ENCODE measurements at places on chromosomes 1 and 21.
A peak's percentile ranks its signal among the peaks of the same experiment; 100 is the strongest.

DNA sequence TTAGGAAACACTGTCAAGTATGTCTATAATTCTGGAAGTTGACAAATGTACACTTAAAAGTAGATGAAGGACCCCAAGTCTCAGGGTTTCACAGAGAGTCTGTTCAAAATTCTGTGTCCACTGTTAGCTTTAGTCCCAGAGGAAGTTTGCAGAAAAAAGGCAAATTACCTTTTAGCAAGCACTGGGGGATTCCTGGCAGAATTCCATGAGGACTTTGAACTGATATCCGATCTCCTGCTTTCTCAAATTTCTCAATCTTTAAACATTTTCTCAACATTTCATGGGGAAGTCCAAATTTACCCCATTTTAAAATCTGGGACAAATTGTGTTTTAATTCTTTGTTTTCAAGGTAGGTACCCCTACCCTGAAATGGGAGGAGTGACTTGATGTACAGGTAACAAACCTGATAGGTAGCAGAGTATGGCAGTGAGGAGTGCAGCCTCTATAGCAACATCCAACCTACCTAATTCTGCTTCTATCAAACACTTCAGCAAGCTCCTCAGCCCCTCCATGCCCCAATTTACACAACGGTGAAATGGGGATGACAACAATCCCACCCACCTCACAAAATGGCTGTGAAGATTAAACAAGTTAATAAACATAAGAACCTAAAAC, 344.9 kb downstream of the OMA1 start:
- DNase-seq: peak; percentile 12

GRCh38 chr1:94660258-94660657, 118.7 kb upstream of the F3 start:
- no peak for DNase-seq

- DNase-seq: peak; percentile 26
Measured at GRCh38 chr1:172322219-172323061, 98.0 kb upstream of the C1orf105 start.

DNA sequence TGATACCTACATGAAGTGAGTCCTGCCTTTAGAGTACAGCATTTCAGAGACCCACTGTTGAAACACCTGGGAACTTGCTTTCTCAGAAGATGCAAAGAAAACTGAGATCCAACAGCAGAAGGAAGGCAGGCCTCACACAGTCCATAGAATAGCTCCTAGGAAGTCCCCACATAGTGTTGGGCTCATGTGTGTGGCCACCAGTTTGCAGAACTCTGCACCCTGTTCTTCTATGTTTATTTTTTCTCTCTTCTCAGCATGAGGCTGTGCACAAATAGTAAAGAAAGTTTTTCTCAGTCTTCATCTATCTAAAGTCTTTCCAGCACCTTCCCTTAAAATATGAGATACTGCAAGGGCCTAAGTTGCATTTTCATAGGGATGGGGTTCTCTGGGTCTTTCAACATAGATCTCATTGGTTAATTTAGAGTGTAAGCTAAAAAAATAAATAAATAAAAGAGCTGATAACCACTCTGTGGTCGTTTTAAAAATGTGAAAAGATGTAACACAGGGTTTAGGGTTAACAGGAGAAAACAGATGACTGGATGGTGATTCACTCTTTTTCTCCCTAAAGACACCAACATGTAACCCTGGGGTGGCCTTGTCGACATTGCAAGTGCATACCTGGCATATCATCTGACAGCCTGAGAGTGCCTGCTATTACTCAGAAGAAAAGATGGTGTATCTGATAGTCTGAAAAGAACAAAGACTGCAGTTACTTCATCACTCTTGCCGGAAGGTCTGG, 94.6 kb downstream of the ZC3H11B start:
- DNase-seq: no peak

- no peak for DNase-seq
Measured at GRCh38 chr21:15823486-15824150, 93.8 kb downstream of the USP25 start.

DNA sequence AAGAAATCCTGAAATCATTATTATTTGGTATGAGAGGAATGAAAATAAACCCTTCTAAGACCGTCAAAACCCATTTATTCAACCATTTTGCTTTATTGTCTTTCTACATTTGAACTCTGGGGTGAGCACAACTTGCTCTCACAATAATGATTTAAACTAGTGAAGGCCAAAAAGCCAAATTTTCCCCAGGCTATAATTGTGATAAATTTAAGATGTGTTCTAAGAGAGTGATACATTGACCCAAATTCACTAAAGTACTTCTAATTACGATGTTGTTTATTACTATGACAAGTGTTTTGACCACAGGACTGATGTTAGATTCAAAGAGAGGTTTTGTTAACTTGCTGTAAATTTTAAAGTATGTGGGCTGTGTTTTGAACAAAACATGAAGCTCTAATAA, 670.9 kb upstream of the NR5A2 start:
- no peak for DNase-seq

- no peak for DNase-seq
Measured at GRCh38 chr1:43396059-43396458, 6.4 kb downstream of the SZT2 start.

GRCh38 chr21:35372201-35372600, 323.1 kb upstream of the RUNX1 start:
- DNase-seq: no peak

DNA sequence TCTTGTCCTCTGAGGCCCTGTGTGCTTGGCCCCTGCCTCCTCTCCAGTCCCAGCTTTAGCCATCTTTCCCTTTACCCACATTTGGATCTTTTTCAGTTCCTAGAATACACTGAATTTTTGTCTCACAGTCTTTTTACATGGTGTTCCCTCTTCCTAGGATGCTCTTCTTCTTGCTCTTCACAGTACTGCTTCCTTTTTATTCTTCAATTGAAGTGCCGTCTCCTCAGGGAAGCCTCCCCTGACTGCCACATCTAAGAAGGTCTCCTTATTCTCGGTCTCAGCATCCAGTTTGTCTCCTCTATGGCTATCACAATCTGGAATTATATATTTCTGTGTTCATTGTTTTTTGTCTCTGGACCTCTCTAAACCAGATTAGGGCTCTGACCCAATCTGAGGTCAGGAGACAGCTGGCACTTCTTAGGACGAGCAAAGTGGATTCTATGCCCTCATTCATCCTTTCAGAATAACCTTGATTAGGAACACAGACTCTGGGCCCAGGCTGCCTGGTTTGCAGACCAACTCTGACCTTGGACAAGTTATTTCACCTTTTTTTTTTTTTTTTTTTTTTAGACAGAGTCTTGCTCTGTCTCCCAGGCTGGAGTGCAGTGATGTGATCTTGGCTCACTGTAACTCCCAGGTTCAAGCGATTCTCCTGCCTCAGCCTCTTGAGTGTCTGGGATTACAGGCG, 3.2 kb upstream of the FGR start:
- no peak for DNase-seq

DNA sequence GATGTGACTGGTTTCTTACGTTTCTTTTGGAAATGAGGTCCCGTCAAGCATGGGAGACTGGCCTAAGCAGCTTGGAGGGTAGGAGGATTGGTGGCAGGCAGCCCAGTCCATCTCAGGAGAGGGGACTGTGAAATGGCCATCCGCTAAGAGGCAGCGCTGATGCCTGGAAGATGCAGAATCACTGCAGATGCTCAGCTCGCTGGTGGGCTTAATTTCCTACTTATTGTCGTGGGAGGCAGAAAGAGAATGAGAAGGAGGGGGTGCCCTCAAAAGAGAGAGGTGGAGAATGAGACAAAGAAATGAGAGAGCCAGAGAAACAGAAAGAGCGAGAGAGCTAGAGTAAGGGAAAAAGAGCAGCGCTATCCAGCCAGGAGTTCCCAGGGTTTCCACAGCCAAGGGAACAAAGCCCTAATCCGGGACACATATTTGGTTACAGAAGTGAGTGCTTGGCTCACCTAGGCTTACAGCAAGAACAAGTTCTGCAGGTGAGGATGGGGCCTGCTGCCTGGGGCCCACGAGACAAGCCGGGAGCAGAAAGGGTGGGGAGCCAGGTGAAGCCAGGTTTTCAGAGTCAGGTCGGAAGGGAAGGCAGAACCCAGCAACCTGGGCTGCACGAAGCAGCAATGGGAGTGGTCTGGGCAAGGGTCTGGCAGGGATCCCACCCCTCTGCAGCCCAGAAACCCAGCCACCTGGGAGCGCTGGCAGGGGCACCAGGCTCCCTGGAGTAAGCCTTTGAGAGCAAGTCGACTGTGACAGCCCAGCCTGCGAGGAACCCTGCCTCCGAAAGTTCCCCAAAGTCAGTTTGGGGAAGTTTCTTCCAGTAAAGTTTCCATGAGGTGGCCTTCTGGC, 5.8 kb downstream of the ECE1 start:
- no peak for DNase-seq

- peak; percentile 17 for DNase-seq
Measured at GRCh38 chr1:91792489-91793071, 93.4 kb downstream of the TGFBR3 start.

- DNase-seq: no peak
Measured at GRCh38 chr21:36946949-36947356, 19.5 kb downstream of the HLCS start.

DNA sequence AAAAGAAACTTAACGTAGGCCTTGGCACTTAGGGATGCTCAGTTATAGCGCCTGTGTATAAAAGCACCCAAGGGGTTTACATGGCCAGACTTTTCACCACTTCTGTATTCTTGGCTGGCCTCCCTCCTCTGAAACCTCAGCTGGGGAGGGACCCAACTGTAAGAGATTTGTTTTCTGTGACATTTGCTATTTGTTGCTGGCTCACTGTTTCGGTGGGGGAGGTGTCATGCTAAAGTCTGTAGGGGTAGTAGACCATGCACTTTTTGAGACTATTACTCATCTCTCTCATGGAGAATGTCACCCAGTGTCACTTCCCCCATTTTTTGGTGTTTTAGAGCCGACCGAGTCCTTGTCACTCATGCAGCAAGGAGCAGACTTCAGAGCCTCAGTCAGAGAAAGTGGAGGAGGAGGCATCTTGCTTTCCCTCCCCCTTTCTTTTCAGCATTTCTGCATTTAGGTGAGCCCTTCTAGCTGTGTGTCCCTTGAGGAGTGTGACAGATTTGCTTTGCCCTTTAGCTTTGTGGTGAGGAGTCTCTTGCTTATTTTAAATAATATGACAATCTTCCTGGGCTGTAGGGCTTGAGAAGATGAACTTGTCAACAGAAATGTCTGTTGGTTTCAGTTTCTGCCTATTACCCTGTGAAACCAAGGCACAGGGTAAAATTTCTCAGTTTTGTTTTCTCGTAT, 160.1 kb downstream of the FASLG start:
- DNase-seq: no peak

DNA sequence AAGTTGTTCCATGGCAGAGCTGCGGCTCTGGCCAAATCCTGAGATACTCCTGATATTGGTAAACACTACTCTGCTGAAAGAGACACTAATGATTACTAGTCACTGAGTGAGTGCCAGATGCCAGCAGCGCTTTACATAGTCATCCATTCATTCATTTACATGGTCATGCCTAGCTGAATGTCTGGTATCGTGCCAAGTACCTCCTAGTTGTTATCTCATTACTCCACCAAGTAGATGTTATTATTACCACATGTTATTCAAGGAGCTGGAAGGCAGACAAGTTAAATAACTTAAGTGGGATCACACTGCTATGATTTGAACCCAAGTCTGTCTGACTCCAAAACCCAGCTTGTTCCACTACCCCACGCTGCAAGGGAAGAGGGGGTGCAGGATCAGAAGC, 4.7 kb downstream of the OLFML2B start:
- peak; percentile 95 for DNase-seq

GRCh38 chr1:84991097-84991920, 5.6 kb downstream of the MCOLN2 start:
- no peak for DNase-seq

GRCh38 chr1:51565009-51565408, 45.9 kb upstream of the EPS15 start:
- no peak for DNase-seq

- peak; percentile 39 for DNase-seq
Measured at GRCh38 chr1:195934817-195935553, 673.3 kb downstream of the KCNT2 start.

DNA sequence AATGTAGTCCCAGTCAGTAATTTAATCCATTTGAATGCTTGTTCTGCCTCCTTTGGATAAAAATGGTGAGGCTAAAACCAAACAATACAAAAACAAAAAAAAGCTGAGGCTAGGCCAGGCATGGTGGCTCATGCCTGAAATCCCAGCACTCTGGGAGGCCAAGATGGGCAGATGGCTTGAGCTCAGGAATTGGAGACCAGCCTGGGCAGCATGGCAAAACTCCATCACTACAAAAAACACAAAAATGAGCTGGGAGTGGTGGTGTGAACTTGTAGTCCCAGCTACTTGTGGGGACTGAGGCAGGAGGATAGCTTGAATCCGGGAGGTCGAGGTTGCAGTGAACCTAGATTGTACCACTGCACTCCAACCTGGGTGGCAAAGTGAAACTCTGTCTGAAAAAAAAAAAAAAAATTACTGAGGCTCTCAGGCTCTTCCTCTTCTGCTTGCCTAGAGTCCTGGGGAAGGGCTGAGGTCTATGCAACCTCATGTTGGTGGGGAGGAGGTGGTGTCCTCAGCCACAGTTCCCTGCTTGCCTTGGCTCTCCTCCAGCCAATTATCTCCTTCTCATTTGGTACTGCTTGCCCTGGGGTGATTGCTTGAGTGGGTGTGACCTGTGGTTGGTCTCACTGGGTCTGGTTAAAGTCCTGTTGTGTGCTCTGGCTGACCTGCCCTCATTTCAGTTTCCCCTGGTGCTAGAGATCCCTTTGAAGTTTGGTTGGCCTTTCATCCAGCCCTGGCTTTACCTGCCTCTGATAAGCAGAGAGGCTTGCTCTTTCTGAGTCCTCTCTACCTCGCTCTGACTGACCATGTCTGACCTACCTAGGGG, 20.9 kb downstream of the S1PR1 start:
- DNase-seq: no peak

DNA sequence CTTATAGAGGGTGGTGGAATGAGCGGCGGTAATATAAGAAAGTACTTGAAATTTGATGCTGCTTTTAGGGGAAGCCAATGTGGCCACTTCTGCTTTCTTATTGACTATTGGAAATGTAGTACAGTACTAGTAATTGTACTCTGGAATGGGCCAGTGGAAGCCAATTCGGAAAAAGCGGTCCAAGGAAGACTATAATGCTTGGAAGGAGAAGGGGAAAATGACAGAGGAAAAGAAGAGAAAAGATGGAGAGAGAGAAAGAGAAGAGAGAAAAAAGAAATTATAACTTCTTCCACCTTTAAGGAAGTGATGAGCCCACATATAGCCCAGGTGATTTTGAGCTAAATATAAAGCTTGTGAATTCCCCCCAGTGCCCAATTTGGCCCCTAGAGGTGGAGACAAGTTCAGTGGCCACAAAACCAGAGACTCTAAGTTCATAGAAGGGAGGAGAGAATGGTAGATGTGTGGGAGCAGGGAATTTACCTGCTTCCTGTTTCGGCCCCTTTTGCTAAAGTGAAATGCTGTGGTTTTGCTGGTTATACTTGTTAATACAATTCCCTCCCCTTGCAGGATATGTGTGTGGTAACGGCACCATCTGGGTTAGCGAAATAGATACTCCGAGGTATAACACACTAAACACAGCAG, 35.7 kb upstream of the DUSP10 start:
- no peak for DNase-seq

- DNase-seq: no peak
Measured at GRCh38 chr1:166956872-166957271, 18.5 kb downstream of the ILDR2 start.

DNA sequence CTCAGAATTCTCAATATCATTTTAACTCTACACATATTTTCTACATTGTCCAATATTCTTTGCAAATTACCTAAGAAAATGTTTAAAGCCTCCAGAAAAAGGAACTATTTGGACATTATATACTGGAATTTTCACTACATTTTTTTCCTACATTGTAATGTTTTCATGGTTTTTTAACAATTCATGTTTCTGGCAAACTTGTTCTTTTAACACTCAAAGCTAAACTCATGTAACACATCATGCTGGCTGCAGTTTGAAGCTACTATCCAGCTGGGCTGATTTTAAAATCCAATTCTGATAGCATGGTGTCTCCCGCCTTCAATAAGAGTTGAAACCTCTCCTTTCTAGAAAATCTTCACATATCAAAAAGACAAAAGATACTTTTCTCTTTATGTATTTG, 52.0 kb downstream of the TGFBR3 start:
- DNase-seq: no peak
